Midbrain (tissue), 1 donor: ENCODE measurements at places on chromosomes 4 and X.

- no peak for DNase-seq
These were observed 6.2 kb downstream of the PNCK start for GRCh38 chrX:153667281-153667955.

DNA sequence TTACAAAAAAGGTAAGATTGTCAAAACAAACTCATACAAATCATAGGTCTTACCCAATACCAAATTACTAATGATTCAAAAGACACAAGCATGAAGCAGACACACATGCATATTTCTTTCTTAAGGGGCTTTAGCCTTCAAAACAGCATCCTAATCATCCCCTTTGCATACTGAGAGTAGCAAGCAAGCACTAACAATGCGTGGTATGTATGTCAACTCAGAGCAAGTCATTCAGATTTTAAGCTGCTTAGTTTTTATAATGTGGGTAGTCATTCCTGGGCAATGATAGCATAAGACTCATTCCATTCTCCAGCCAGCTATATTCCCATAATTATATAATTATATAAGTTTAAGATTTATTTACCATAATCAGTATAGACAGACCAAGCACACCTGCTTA is 219.6 kb downstream of the DKK2 start:
- no peak for DNase-seq

DNA sequence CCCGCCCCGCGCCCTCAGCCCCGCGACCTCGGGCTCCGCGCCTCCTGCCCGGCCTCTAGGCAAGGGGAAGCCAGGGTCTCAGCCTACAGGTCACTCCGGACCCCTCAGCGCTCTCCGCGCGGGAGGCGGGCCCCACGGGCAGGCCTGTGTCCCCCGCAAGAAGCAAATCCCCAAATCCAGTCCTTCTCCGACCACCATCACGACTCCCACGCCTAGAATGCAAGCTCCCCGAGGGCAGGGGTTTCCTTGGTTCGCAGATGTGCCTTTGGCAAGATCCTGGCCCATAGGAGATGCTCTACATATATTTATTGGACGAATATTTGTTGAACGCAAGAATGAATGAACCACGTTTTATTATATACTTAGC is 260 bp upstream of the CCDC149 start:
- DNase-seq = no peak

DNA sequence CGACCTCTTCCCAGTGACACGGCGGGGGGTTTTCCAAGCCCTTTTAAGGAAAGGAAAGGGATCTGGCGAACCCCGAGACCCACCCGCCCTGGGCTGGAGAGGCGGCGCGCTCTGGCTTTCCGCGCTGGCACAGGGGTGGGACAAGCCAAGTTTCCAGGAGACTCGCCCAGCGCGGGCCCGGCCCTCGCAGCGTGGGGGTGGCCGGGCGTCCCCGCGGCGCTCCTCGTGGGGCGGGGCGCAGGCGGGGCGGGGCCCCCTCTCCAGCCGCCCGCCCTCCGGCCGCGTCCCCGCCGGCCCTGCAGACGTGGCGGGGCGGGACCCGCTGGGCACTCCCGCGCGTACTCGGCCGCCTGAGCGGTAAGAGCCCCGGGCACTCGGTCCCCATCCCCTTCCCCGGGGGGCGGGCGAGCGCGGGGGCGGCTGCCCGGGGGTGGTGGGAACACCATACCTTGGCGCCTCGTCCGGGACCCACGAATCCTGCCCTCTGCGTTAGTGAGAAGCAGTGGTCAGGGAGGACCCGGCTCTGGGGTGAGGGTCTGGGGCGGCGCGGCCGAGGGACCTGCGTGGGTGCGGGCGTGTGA is at the start of gene FAM114A1:
Gene FAM114A1, plus strand, starts transcription at position 329 of the 581 bp plus-strand sequence. CDS start 10,273 bp downstream, outside the sequence.
- DNase-seq = peak; percentile 77

GRCh38 chr4:98305576-98305975 is 44.4 kb downstream of the RAP1GDS1 start:
- no peak for DNase-seq

DNA sequence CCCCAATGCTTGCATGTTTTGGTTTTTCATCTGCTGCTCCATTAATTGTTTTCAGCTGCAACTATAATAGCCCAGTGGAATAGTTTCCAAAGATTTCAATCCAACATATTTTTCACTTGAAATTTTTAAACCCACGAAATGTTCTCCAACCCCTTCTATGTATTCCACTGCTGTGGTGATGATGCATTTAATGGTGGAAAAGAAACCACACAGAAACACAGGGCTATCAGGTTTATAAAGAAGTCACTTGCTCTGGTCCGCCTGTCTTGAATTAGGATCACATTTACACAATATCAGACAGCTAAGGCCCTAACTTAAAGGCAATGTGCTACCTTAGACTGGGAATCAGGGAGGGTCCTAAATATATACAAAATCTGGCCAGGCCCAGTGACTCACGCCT is 35.0 kb downstream of the OPHN1 start:
- no peak for DNase-seq

- no peak for DNase-seq
These were observed 4.4 kb upstream of the PGM2 start for GRCh38 chr4:37821953-37822605.

DNA sequence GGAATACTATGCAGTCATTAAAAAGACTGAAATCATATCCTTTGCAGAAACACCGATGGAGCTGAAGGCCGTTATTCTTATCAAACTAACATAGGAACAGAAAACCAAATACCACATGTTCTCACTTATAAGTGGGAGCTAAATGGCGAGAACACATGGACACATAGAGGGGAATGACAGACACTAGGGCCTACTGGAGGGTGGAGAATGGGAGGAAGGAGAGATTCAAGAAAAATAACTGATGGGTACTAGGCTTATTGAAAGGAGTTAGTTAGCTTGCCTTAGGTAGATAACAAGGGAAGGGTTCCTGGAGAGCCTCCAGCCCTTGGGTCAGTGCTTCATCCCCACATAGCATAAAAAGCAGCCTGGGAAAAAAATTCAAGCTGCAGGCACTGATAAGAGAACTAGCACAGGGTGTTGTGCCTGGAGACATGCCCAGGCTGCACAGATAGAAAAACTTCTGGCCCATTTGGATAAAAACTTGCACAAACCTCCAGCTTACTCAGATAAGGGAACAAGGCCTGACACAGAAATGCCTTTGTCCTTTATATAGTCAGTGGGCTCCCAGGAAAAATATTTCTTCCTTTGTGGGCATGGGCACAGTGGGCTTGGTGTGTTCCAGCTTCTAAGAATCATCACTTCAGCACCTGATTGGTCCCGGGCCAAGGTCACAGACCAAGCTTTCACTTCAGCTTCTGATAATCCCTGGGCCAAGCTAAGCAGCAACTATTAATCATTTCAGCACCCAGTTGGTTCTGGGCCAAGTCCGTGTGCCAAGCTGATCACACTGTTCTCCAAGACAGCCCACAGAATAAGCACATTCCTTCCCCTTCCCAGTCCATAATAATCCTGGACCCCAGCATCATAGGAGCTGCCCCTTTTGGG is 23.1 kb upstream of the PWWP3B start:
- DNase-seq = no peak

- DNase-seq = peak; percentile 65
These were observed 348.6 kb downstream of the PTTG2 start for GRCh38 chr4:38308728-38309311.

- DNase-seq = no peak
These were observed 48.6 kb upstream of the UGT2B15 start for GRCh38 chr4:68719075-68719473.

DNA sequence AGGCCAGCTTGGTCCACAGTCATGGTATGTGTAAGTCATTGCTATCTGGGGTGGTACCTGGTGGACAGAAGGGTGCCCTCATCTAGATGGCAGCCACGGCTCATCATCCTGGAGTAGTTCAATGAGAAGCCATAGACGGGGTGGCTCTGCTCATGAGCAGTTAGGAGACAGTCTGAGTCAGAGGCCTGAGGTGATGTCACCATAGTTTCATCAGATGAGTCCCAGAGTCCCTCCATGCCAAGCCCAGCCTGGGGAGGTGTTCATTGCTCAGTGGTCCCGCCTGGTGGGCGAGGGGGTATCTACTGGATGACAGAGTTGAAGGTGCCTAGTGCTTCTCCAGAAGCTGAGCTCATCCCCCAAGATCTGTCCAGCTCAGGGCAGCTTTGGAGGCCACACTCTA is 49.8 kb downstream of the DLG3 start:
- no peak for DNase-seq

DNA sequence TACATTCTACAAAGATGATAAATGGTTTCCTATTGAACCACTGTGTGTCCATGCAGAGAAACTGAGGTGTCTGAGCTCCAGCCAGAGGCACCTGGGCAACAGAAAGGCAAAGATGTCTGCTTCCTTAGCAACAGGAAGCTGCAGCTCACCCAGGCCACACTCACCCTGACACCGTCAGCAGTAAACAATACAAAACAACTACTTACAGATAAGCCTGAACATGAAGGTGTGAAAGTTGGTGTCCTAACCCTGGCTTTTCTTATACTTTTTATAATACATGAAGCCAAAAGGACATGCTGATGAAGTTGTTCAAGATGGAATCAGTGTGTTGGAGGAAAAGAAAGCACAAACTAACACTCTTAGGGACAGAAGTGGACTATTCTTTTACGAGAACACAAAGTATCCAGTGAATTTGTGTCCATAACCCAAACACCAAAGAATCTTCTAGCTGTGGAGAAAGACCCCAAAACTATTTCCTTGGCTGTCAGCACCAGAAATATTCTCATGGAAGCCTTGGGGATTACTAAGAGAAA is 117.3 kb downstream of the SYNPO2 start:
- no peak for DNase-seq

DNA sequence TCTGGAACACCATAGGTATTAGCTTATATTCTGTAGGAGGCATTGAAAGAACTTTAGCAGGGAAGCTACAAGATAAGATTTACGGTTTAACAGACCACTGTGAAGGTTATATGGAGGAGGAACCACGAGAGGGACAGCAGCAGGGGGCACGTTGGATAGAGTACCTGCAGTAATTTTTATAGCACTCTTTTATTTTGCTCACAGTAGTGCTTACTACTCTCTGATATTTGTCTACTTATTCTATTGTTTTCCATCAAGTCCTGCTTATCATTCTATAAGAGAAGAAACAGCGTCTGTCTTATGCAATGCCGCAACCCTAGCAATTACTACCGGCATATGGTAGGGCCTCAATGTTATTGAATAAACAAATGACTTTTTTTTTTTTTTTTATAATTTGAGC is 122.5 kb downstream of the PCDH7 start:
- DNase-seq = no peak

- no peak for DNase-seq
These were observed 168.7 kb upstream of the PPP1R2C start for GRCh38 chrX:42946544-42947194.

GRCh38 chrX:17052210-17052609 is 105.8 kb downstream of the REPS2 start:
- no peak for DNase-seq

DNA sequence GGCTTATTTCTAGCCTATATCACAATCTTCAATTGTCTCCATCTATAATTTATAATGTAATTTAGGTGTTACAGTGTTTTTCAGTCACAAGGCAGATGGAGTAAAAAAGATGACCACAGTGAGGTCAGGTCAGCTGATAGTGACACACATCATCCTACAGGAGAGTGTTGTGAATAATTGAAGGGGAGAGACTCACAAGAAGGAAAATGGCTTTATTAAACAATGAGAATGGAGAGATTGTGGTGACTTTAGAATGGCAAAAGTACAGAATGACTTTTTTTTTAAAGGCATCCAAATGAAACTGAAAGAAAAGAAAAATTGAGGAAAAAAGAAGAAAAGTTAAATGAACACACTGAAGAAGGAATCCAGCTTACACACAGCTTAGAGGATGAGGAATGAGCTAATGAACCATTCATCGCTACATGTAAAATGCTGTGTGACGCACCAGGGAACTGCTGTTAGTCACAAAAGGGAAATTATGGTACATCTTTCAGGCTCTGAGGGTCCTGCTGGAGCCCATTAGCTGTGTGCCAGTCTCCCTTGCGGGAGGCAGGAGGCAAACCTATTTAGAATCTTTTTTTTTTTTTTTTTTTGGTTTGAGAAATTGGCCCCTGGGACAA is 56.6 kb downstream of the SPRY1 start:
- no peak for DNase-seq

- DNase-seq = peak; percentile 37
These were observed 15.0 kb downstream of the CFAP99 start for GRCh38 chr4:2433609-2434350.

- peak; percentile 8 for DNase-seq
These were observed 102.7 kb upstream of the DHX15 start for GRCh38 chr4:24686866-24687692.

DNA sequence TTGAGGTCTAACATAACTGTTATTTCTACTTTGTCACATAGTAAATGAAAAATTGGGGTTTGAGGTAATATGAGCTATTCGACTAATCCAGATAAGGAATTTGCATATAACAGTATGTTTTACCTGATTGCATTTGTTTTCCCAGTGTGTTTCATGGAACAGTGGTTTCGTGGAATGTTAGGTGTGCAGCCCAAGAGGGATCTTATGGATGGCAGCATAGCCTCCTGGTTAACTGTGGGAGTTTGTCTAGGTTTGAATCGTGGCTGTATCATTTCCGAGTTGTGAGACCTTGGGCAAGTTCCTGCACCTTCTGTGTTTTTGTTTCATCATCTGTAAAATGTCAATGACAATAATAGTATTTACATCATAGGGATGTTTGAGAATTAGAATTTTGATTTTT is 7.9 kb downstream of the BMPR1B start:
- no peak for DNase-seq

- no peak for DNase-seq
These were observed 26.0 kb upstream of the SETD7 start for GRCh38 chr4:139582044-139582443.

GRCh38 chr4:4306920-4307319 is 16.9 kb downstream of the ZBTB49 start:
- no peak for DNase-seq

DNA sequence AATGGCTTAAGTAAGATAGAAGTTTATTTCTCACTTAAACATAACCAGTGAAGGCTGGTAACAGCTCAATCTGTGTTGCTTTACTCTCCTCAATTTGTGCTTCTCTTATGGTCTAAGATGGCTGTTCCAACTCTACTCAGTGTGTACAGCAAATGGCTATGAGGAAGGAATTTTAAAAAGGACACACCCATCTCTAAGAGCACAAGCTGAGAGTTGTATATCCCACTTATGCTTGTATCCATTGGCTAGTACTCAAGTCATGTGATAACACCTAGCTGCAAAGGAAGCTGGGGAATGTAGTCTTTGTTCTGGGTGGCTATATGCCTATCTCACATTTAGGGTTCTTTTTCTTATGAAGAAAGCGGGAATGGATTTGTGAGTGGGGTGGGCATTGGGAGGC is 63.3 kb downstream of the GPAT3 start:
- DNase-seq = no peak

DNA sequence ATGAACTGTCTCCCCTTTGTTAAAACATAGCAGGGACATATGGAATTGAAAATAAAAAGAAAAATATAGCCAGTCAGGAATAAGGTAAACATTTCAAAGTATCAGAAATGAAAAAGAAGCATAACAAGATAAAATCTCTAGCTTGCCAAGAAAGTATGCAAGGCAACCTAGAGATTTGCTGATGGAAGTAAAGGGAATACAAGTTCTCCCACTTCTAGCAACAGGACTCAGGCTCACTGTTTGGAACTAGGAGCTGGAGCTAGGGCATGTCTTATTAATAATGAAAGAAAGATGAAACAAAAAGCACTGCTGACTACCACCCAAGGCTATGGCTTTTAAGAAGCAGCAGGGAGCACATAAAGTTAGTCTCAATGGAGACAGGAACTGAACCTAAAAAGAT is 18.2 kb downstream of the ANKRD50 start:
- DNase-seq = no peak

GRCh38 chr4:123477711-123478209 is 81.2 kb downstream of the SPRY1 start:
- no peak for DNase-seq

GRCh38 chr4:153267890-153268289 is 63.6 kb downstream of the TRIM2 start:
- DNase-seq = no peak
